MCF 10A (cell line): ENCODE measurements at places on chromosomes 12 and 14. TPM values are rescaled to one million over a fixed set of nuclear protein-coding genes. Genes with fewer than 3 reads are reported as not detected.
A peak's percentile ranks its signal among the peaks of the same experiment; 100 is the strongest.

SAMD15 gene
- 0.81 and 0.86 TPM in 2 replicates for total RNA-seq

NYNRIN gene
- not detected in 2 replicates for total RNA-seq

TAS2R20 gene
- 1.1 and 1.8 TPM in 2 replicates for total RNA-seq

DNA sequence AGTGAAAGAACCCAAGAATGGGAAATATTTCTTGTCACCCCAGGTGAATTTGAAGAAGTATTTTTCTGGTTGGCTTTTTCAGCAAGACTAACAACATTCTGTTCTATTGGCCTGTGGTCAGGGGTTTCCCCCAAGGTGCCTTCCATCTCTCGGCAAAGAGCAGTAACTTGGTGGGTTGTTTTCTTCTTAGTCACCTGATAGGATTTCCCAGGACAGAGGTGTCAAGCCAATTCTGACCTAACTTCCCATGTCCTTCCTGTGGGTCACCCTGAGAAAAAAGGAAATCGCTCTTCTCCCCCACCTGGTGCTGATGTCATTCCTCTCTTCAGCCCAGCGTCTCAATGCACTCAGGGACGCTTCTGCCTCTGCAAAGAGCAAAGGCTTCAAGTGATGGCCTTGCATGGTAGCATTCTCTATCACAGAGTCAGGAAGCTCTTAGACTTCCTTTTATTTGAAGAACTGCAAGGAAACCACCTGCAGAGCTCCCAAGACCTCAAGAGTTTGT lies 16.1 kb upstream of the IFNG start:
- no peak overlapping the region for H3K4me3 ChIP-seq
- H3K27ac ChIP-seq = no peak overlapping the region
- H3K4me1 ChIP-seq = no peaks in the 10 kb centered on the region
- H3K27me3 ChIP-seq = no peaks in the 10 kb centered on the region

- H3K27me3 ChIP-seq = no peaks in the 10 kb centered on the region
- no peak for DNase-seq
- no peaks in the 10 kb centered on the region for H3K4me1 ChIP-seq
- no peak overlapping the region for H3K4me3 ChIP-seq
- H3K27ac ChIP-seq = no peak overlapping the region
Measured at GRCh38 chr14:35243956-35244355, 48.2 kb upstream of the PSMA6 start.

DNA sequence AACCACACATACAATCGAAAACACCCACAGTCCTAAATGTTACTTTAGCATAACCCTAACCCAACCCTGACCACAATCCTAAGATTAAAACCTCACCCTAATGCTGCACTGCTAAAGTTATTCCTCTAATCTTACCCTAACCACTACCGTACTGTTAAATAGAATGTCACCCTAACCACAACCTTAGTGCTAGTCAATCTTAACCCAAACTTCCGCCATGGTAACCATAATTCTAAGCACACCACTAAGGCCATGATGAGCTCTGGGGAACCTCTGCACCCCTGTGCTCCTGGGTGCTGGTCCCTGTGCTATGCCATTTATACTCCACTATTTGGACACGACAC lies 38.0 kb downstream of the LTBP2 start:
- no peaks in the 10 kb centered on the region for H3K27me3 ChIP-seq
- H3K4me1 ChIP-seq = peaks cover 55% of the 10 kb centered on the region
- peaks cover 4% of the 10 kb centered on the region for H3K36me3 ChIP-seq
- H3K27ac ChIP-seq = peak overlapping the region; percentile 92
- DNase-seq = no peak

GRCh38 chr14:92928961-92929688 lies 6.2 kb downstream of the CHGA start:
- H3K4me3 ChIP-seq = no peak overlapping the region
- no peak for DNase-seq
- H3K27ac ChIP-seq = no peak overlapping the region
- no peaks in the 10 kb centered on the region for H3K27me3 ChIP-seq
- H3K4me1 ChIP-seq = peaks cover 24% of the 10 kb centered on the region
- H3K36me3 ChIP-seq = no peaks in the 10 kb centered on the region

GRCh38 chr14:24113801-24114531 lies 611 bp upstream of the DCAF11 start:
- no peaks in the 10 kb centered on the region for H3K27me3 ChIP-seq
- H3K36me3 ChIP-seq = peaks cover 29% of the 10 kb centered on the region
- peak overlapping the region; percentile 97 for H3K4me3 ChIP-seq
- peak; percentile 94 for DNase-seq
